ENCODE measurements at places on chromosomes 12 and 14.

DNA sequence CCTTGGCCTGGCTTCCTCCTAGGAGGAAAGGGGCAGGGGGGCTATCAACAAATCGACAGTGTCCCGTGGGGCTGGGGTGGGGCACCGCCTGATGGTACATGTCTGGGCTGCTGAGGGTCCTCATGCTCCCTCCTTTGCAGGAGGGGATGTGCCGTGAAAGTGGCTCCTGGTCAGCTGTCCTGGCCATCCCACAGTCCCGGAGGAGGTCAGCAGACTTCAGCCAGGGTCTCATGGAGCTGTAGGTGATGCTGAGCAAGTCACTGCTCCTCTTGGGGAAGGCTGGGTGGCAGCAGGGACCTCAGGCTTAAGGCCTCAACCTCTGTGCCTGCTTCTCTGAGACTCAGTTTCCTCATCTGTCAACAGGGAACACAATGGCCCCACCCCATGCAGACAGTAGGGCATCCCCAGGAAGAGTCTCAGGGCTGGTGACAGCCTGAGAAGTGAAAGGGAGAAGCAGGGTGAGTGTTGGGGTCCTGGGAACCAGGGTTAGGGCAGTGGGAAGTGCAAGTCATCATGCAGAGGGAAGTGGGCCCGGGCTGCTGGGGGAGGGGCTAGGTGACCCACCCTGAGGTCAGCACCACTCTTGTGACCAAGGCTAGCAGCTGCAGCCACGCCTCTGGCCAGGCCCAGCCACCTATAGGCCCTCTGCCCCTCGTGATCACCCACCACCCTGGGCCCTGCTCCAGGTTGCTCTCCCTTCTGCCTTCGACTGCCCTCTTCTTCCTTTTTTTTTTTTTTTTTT lies 4.4 kb upstream of the TNFAIP2 start:
- DNase-seq = no peak

DNA sequence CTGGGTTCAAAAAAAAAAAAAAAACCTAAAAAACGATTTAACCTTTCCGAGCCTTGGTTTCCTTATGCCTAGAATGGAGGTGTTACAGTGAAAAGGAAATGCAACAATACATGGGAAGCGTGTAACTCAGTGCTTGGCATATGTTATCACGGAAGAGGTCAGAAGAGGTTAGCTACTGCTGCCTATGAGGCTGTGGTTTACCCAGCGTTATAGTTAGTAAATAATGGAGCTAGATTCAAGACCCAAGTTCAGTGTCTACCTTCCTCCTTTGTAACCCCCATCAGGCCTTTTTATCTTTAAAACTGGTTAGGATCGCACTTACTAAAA lies 839 bp downstream of the IFT43 start:
- no peak for DNase-seq

DNA sequence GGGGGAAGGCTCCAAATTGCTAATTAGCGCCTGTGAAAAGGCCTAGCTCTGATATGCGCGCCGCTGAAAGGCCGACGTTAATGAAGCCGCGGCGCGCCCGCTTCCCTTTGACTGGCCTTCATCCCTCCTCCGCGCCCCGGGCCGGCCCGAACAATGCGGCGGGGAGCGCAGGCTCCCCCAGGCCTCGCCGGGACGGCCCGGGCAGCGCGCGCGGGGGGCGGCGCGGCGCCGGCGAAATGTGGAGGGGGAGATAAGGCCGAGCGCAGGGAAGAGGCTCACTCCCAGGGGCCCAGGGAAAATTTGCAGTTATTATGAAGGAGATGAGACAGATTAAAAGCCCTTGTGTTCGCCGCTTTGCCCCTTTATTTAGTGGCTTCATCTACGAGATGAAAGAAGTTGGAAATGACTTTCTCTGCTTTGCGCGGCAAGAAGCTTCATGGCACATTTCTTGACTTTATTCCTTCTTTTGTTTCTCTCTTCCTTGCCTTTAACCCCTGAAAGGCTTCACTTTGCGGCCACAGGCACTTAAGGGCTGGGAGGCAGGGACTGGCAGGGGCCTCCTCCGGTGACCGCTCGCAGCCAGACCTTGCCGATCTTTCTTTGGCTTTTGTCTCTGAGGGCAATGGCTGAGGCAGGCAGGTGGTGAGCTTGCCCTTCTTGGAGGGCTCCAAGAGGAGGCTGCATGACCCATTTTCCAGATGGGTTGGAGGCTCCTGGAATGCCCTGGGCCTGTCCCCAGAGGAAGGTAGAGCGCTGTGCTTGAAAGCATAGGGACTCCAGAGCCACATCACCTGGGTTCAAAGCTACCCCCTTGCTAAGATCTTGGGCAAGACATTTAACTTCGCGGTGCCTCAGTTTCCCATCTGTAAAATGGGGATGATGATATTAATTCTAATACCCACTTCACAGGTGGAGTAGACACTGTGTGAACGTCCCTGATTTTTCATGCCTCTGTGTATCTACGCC lies 12.7 kb upstream of the GPATCH2L start:
- DNase-seq = no peak

GRCh38 chr12:9244894-9245293 lies 36.7 kb upstream of the PZP start:
- no peak for DNase-seq

GRCh38 chr14:91417120-91417982 lies at the start of gene CCDC88C:
TSS of gene CCDC88C (minus strand) at chr14:91417820. CDS start at chr14:91417690, 130 bp downstream.
- peak; percentile 81 for DNase-seq

DNA sequence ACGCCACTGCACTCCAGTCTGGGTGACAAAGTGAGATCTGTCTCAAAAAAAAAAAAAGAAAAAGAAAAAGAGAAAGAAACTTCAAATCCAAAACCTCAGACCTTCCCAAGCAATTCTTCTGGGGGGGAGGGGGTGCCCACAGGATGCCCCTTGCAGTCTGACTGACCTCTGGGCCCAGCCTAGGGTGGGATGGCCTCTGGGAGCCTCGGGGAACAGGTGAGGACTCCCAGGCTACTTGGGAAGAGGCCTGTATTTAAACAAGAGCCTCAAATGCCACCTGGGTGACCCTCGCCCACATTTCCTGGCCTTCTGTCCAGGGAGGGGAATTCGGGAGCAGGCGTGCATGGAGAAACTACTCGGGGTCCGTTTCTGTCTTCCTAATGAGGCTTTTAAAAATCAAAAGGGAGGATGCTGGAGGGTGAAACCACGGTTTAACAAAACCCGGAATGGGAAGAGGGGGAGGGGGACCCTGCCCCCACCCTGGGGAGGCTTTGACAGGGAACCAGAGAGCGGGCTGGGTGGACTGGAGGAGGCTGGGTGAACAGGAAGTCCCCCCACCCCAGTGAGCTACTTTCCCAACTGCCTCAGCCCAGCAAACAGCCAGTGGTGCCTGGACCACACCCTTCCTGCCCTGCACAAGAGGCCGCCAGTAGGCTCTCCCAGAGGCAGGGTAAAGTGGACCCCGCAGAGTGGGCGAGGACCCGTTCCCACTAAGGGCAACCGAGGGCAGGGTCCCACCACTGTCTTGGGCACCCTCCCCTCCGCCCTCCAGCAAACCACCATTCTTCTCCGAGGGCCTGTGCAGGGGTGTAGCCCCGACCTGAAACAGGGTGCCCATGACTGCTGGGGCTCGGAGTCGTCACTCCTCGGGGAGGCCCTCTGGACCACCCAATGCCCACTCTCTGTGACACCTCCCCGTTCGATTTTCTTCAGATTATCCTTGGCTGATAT lies 1.5 kb upstream of the FBRSL1 start:
- DNase-seq = no peak

GRCh38 chr12:47910486-47910885 lies 5.7 kb upstream of the VDR start:
- no peak for DNase-seq

Measured in germinal center (tissue), 1 donor.